ENCODE measurements at places on chromosomes 2 and 18.

GRCh38 chr2:178933493-178933892 lies 116.4 kb downstream of the CCDC141 start:
- DNase-seq = no peak

GRCh38 chr2:39875182-39875913 lies 96.3 kb upstream of the THUMPD2 start:
- peak; percentile 81 for DNase-seq

DNA sequence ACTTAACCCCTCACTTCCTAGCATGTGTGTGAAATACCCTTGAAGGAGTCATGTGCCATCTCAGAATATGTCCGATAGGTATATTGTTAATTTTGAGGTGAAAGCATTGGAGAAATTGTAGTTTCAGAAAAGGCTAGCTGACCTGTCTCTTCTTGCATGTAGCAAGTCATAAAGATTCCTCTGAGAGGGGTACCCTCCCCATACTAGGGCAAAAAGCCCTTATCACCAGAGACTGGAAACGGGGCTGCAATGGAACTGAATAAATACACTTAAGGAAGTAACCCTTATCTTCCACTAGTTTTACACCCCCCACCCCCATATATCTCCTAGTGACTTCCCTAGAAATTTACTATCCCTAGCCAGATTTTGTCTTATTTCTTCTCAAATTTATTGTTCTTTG lies 1.8 kb upstream of the SF3B6 start:
- no peak for DNase-seq

DNA sequence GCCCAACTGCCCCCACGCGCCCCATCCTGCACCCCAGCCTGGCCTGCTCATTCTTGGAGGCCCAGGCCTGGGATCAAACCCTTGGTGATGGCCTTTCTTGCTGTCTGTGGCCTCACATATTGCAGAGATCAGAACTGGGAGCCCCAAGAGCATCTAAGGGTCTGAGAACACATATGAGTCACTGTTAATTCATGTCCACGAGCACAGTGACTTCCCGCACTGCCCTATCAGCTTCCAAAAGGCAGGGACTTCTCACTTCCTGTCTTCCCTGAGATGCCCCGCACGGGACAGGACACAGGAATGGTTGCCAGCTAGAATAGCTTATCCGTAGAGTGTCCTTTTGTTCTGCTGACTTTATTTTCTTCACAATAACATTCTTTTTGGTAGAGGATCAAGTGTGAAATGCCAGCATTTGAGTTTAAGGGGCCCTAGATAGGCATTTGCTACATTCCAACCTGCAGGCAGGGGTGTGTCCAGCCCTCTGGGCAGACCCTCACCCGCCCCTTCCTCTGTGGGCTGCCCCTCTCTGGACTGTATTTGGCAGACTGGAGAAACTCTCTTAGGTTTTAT lies 21.1 kb upstream of the CELF4 start:
- DNase-seq = no peak

DNA sequence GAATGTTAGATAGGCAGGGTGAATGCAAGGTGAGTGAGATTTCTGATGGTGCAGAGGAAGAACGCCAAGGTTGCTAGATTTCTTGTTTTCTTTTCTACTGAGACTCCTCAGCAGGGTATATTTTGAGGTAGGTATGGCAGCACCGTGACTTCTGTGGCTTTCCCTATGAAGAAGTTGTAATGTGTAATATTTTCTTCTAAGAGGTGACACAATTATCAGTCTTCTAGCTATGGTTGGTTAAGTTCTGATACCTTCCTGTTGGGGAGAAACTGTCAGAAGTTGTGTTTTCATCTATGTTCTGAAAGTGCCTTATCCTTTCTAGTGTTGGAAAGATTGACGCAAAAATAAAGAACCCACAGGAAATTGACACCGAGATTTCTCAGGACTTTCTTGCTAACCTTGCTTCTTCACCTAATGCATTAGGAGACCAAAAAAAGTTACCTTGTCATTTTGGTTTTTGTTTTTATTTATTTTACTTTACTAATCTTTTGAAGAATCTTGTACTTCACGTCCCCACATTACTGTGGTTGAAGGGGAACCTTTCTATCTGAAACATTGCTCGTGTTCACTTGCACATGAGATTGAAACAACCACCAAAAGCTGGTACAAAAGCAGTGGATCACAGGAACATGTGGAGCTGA lies 11.9 kb downstream of the IL18R1 start:
- DNase-seq = no peak

GRCh38 chr18:5103693-5104092 lies 93.4 kb downstream of the AKAIN1 start:
- no peak for DNase-seq

- DNase-seq = peak; percentile 22
Observed at GRCh38 chr18:49206717-49207116, 253.7 kb downstream of the DYM start.

GRCh38 chr18:77397617-77398016 lies 148.0 kb downstream of the GALR1 start:
- no peak for DNase-seq

DNA sequence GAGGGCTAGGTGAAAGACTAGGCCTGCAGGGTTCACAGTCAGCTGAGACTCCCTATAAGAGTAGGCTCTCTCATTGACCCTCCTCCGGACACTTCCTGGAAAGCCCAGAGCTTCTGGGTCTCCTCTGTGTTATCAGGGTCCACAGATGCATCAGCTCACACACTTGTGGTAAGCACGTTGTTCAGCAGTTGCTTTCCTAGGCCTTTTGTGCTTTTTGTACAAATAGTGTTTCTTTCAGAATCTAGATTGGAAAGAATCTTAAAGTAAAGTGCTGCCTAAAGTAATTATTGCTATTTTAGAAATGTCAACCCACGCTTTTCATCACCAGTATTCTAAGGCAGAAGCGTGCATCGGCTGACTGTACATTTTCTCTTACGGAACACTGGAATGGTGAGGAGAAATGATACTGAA lies 15.5 kb downstream of the SLC9A2 start:
- DNase-seq = no peak

DNA sequence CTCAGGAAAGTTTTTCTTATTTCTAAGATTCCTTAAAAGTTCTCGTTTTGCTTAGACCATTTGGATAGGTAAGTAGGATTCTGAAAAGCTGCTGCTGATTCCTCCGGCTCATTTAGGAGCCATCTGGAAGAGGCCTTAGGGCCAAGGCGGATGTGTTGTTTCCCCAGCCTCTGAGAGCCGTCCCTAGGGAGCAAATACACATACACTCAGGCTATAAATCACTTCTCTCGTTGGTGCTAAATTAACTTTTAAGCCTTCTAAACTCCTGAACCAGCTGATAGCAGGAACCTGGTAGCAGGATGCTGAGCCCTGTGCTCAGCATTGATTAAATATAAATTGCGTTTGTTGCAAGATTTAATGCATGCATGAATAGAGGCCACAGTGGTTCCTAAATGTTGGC lies 109.8 kb downstream of the ADCYAP1 start:
- DNase-seq = no peak

DNA sequence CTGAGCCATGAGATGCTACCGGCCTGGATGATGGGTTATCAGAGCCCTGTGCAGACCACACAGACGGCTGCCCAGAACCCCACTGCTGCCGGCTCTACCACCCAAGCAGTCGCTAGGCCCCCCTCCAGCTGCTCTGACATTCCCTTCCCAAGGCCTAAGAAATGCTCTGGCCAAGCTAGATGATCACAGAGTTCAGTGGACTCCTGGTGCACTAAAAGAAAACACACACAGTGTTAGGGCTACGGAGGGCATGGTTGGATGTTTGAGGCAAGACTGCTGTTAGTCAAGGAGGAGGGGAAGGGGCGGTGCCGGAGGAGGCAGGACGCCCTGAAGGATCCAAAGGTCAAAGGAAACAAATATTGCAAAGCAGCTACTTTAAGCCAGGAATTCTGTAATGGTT lies 174.5 kb downstream of the MYCN start:
- no peak for DNase-seq

- DNase-seq = no peak
Observed at GRCh38 chr18:55356815-55357214, 231.2 kb downstream of the TCF4 start.

- no peak for DNase-seq
Observed at GRCh38 chr2:226483143-226483542, 316.5 kb downstream of the IRS1 start.

GRCh38 chr2:39873586-39873985 lies 94.5 kb upstream of the THUMPD2 start:
- no peak for DNase-seq

DNA sequence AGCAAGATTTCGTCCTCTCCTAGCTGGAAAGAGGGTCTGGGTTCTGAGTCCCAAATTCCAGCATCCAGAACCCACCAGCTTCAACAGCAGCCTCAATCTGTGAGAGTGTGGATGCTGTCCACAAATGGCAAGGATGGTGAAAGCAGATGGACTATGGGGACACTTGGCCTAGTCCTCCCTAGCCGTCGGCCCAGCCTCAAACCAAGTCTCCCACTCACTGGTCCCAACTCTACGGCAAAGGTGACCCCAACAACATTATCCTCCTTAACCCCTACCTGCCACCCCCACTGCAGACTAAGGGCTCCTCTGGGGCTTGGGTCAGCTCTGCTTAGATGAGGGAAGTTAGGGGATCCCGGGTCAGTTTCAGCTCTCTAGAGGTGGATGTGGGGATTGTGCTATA lies 57.3 kb downstream of the TNS1 start:
- no peak for DNase-seq

DNA sequence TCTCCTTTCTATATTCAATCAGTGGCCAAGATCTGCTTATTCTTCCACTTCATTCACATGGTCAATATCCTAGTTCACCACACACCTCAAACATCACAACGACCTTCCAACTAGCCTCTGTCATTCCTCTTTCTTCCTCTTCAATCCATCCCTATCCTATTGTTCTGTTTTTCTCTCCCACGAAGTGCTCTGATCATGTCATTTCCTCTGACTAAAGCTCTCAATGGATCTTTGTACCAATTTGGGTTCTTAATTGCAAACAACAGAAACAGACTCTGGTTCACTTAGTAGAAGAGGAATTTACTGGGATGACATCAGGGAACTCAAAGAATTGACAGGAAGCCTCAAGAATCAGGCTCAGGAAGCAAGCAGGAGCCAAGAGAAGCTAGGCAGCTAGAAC lies 23.5 kb downstream of the WNT10A start:
- DNase-seq = no peak

DNA sequence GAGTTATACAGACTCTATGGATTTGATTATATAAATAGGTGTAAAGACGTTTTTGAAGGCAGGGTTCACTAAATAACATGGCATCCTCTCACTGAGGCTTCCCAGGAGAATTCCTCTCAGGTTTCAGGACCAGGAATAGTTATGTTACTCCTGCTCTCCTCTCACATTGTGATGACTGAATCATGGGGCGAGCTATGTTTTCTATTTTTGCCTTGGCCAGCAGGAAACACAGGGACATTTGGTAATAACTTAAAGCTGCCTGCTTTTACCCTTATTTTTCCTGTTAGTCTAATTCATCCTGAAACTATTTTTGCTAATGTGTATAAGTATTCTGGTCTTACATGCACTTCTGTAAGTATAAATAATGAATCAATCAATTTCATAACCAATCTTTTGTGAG lies 115.3 kb upstream of the ITGB6 start:
- peak; percentile 79 for DNase-seq

DNA sequence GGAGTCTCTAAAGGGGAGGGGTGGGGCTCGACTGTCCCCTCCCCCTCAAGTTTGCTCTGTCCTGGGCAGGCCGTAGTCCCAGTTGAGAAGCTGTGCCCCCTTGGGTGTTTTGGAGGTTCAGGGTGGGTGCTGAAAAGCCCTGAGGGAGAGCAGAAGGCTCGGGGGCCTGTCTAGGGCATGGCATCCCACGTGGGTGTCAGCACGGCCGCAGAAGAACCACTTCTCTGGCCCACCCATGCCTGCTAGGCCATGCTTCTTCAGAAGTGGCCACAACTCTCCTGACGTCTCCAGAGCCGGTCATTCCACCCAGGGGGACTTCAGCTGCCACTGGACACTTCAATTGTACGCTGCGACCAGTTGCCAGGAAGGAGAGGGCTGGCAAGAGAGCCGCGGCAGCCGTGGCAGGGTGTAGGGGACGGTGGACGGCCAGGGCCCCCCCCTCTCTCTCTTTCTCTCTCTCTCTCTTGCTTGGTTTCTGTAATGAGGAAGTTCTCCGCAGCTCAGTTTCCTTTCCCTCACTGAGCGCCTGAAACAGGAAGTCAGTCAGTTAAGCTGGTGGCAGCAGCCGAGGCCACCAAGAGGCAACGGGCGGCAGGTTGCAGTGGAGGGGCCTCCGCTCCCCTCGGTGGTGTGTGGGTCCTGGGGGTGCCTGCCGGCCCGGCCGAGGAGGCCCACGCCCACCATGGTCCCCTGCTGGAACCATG lies at the start of gene INPP5D:
INPP5D (plus strand) TSS at position 546 of the 704 bp plus-strand sequence; CDS start at position 683, 137 bp downstream.
- DNase-seq = no peak

DNA sequence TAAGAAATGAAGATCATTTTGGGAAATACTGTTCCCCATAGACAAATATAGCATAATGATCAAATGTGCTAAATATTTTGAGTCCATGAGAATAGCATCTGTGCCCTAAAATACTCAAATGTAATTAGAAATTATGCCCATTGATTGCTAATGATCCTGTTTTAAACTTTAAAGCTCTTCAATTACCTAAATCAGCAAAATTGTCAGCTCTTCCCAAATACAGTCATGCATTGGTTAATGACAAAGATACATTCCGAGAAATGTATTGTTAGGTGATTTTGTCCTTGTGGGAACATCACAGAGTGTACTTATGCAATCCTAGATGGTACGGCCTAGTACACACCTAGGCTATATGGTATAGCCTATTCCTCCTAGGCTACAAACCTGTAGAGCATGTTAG lies 89.7 kb downstream of the NEB start:
- no peak for DNase-seq

- no peak for DNase-seq
Observed at GRCh38 chr2:166671235-166671634, 177.2 kb upstream of the SCN7A start.

- DNase-seq = peak; percentile 80
Observed at GRCh38 chr2:12008425-12009061, 262.1 kb downstream of the LPIN1 start.

DNA sequence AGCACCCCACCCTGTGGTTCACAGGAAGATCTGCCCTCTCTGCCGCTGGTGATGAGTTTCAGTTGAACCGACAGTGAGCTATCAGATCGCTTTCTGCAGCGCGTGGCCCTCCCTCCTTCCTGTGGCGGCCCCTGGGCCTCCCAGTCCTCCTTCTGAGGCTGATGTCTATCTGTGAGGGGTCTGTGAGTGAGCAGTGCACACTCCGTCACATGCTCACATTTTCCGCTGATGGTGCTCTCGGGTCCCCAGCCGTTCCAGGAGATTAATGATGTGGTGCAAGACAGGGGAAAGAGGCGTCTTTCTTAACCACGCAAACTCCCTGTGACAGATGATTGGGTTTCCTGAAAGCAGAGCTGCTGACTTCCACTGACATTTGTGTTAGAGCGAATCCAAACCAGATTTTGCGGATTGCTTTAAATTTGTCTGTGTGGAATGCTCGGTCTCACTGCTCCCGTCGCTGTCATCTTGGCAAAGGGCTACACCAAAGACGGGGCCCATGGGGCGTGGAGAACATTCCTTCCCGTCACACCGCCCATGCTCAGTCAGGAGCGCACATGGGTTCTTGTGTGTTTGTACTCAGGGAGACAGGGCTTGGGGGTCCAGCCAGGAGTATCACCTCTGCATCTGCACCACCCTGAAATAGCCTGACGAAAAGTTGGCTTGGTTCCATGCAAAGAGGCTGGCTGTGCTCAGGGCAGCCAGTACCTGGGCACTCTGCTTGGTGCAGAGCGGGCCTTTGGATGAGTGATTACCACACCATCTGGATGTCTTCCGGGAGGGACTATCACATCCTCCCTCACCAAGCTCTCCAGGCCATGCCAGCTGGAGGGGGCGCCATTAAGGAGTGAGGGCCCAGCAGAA lies 154.7 kb upstream of the HS6ST1 start:
- DNase-seq = no peak

All from LHCN-M2 (cell line).